ENCODE measurements at places on chromosomes 2 and 18. TPM values are rescaled to one million over a fixed set of nuclear protein-coding genes. Genes with fewer than 3 reads are reported as not detected.

GRCh38 chr2:237297421-237298150, 116.4 kb downstream of the COL6A3 start:
- no peak for DNase-seq
- H3K27me3 ChIP-seq, result no peaks in the 10 kb centered on the region
- no peak overlapping the region for H3K4me3 ChIP-seq
- H3K27ac ChIP-seq, result no peak overlapping the region
- no peaks in the 10 kb centered on the region for H3K36me3 ChIP-seq

- no peak for DNase-seq
- H3K27me3 ChIP-seq, result no peaks in the 10 kb centered on the region
- H3K4me3 ChIP-seq, result no peak overlapping the region
- no peaks in the 10 kb centered on the region for H3K36me3 ChIP-seq
- no peaks in the 10 kb centered on the region for H3K4me1 ChIP-seq
- no peak overlapping the region for H3K27ac ChIP-seq
Measured at GRCh38 chr2:65813631-65814173, 381.3 kb upstream of the SPRED2 start.

RAB10 gene
- 80.8 TPM for total RNA-seq

DNA sequence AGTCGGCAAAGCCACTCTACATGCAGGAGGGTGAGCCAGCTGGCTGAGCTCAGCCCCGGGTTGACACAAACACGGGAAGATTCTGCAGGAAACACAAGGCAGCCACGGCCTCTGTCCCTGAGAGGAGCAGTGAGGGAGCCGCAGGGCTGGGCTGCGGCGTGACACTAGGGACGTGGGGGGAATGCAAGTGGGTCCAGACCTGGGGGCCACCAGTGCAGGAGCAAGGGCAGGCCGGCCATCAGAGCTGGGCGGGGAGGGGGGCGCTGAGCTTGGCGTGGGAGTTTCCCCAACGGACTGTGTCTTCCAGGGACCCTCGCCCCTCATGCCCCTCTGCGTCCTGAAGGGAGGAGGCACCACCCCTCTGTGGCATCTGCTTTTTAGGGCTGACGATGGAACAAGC, 12.0 kb upstream of the C1QL2 start:
- H3K27me3 ChIP-seq, result no peaks in the 10 kb centered on the region
- no peaks in the 10 kb centered on the region for H3K4me1 ChIP-seq
- no peak for DNase-seq
- no peak overlapping the region for H3K27ac ChIP-seq

DNA sequence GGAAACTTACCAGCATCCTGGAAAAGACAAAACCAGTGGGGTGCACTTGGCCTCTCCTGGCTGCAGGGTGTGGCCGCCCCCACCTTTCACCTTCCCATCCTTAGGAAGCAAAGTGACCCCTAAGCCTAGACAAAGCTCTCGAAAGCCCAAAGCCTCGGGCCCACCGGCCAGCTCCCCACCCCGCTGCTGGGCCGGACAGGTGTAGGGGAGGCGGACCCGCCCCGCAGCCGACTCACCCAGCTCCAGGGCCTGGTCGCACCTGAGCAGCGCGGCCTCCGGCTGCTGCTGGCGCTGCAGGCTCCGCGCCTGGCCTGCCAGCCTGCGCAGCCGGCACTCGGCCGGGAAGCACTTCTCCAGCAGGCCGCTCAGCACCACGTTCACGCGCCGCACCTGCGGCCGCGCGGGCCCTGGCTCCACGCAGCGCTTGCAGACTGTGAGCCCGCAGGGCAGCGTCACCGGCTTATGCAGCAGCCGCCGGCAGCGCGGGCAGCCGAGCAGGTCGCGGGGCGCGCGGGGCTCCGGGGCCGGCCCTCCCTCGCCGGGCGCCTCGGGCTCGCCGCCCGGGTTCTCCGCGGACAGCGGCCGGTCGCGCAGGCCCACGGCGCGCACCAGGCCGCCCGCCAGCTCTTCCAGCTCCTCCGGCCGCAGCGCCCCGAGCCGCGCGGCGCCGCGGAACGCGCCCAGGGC, 979 bp downstream of the LONRF2 start:
- no peaks in the 10 kb centered on the region for H3K4me1 ChIP-seq
- H3K27ac ChIP-seq, result peak overlapping the region; percentile 68
- no peak for DNase-seq
- no peaks in the 10 kb centered on the region for H3K27me3 ChIP-seq

ABCB11 gene
- total RNA-seq, result not detected

- no peaks in the 10 kb centered on the region for H3K36me3 ChIP-seq
- no peaks in the 10 kb centered on the region for H3K27me3 ChIP-seq
- H3K4me3 ChIP-seq, result no peak overlapping the region
Measured at GRCh38 chr2:36404754-36405153, 49.2 kb downstream of the CRIM1 start.

ERMN gene
- 1.3 TPM for total RNA-seq

ABHD1 gene
- not detected for total RNA-seq

PGAP1 gene
- total RNA-seq, result 38.2 TPM

Measured in thoracic aorta (tissue), 2 donors.